ENCODE measurements at places on chromosomes 1 and 21.
A peak's percentile ranks its signal among the peaks of the same experiment; 100 is the strongest.

- DNase-seq: peak; percentile 25
These were observed 62.5 kb downstream of the ASH1L start for GRCh38 chr1:155499953-155500639.

- DNase-seq: no peak
These were observed 344.0 kb downstream of the ASTN1 start for GRCh38 chr1:176820391-176821031.

DNA sequence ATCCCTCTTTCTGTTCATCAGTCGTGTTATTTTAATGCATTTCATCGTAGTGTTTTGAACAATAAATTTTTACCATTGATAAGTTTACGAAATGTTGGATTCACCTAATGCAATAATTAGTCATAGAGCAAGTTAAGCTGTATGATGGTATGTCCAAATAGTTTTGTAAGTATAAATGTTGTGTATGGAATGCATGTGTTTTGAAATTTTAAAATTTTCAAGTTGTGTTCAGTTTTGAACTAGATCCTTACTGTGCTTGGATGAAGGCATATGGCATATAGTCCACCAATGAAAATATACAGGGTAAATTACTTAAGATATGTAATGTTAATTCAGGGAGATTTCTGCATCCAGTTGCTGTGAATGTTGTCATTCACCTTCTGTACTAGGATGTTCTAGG, 2.3 kb downstream of the ZMYM4 start:
- peak; percentile 27 for DNase-seq

- DNase-seq: no peak
These were observed 29.4 kb upstream of the ARHGEF10L start for GRCh38 chr1:17510138-17510537.

- no peak for DNase-seq
These were observed 22.2 kb upstream of the ERG start for GRCh38 chr21:38520511-38520910.

DNA sequence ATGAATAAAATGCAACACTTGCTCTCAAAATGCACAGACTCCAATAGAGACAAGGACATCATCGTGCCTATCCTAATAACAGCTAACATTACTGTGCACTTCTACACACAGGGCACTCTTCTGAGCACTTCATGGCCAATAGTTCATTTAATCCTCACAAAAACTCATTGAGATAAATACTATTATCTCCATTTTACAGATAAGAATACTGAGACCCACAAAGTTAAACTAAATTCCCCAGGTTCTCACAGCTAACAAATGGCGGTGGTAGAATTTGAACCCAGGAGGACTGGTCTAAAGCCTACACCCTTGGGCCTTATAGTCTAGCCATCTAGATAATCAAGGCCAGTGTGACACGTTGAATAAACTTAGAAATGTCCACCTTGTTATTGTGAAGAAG, 328.6 kb downstream of the RRAGC start:
- DNase-seq: no peak

- peak; percentile 85 for DNase-seq
These were observed 70.3 kb downstream of the SERINC2 start for GRCh38 chr1:31483012-31483946.

DNA sequence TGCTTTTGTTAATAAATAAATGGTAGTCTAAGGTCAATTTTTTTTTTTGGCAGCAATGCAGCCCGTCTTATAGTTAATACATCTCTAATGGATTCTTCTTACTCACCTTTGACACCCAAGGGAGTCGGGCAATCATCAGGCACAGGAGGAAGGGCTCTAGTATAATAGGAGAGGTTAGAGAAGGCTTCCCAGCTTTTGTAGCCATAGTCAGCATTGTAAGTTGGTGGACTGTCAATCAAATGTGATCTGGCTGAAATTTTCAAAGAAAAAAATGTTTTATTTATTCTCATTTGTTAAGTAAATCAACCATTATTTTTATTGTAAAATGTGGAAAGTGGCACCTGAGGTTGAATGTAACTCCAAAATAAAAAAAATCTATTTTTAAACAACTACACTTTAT, 2.1 kb downstream of the PTGS2 start:
- DNase-seq: no peak

GRCh38 chr1:88784551-88784950, 100.5 kb downstream of the PKN2 start:
- no peak for DNase-seq

DNA sequence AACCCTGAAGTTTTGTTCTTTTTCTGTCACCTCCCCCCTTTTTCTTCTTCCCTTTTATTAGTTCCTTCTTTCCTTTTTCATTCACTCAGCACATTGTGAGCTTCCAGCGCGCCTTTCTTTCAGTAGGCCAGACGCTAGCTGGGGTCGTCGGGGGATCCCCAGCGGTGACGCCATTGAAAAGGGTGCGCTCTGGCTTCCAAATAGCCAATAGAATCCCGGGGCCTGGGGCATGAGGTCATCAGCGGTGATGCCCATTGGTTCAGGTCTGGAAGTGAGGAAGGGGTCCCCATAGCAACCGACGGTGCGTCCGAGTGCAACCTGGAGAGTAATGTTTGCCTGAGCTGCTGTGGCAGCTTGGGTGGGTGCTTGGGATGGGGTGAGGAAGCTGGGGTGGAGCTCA, 6.9 kb upstream of the EFNA3 start:
- no peak for DNase-seq

Measured in iris pigment epithelial cell (primary cell).